ENCODE measurements at places on chromosomes 3 and 15.

DNA sequence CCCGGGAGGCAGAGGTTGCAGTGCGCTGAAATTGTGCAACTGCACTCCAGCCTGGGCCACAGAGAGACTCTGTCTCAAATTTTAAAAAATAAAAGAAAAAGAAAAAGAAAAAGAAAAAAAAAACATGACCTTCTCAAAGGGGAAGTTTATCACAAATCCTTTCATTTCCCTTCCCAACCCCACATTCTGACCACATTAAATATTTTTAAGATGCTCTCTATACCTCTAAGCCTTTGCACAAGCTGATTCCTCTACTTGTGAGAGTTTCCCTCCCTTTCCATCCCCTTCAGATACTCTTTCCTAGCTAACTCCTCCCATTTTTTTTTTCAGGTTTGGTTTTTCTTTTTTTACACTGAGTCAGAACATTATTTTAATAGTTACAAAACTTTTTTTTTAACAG is 4.0 kb downstream of the HIGD1A start:
- DNase-seq, result peak; percentile 10

DNA sequence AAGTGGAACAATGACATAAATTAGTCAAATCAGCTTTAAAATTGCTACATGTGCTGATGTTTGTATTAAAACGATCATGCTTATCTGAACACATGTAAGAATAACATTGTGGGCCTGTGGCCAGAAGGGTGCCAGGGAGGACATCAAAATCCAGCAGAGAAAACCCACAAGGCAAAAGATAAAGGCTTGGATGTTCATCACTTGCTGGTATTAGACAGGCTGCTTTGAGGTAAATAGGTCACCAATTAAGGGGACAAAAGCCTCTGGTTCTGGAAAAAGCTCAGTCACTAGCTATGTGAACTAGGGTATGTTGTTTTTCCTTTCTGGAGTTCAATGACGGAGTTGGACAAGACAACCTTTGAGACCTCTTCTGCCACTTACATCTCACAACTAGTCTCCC is 74.4 kb upstream of the TMEM108 start:
- no peak for DNase-seq

DNA sequence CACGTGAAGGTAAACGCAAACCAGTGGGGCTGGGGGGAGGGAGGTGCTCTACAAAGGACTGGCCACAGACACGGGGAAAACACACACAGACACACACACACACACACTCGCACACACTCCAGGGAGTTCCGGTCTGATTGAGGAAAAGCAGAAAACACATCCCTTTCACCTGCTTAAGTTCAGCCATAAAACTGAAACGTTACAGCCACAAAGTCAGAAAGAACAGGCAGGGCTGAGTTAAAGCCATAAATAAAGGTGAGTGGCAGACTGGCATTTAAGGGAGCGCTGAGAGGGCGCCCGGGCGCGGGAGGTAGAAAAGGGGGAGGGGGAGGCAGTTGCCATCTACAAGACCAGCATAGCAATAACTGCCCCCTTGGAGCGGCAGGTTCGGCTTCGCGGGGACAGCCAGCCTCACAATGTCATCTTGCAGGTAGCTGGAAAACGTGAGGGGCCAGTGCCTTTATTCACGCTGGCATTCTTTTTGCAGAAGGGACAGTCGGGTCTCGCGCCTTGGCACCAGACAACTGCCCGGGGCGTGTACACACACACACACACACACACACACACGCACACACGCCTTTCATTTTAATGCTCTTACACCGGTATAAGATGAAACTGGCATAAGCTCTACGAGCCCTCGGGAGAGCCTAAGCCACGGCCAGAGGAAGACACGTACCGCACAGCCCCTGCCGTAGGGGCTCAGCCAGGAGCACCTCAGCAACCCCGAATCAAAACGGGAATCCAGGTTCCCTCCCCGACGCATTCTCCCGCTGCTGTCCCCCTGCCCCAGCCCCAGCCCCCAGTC is 866 bp downstream of the TNIK start:
- DNase-seq, result no peak

DNA sequence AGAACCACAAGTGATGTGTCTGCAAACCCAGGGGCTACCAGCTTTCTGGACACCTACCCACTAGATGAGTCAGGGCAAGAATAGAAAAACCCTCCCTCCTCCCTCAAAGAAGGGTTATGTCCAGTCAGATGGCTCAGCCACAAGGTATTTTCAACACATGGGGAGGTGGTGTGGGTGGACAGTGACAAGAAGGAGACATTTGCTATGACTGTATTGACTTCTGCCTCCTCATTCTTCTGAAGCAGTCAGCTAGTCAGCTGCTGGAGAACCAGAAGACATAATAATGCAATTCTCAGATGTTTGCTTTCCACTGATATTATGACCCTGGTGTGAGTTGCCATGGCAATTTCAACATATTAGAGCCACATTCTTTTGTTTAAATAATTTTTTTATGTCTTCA is 66.7 kb upstream of the GOLGA8B start:
- peak; percentile 84 for DNase-seq

- no peak for DNase-seq
Measured at GRCh38 chr15:62462721-62463120, 297.6 kb upstream of the C2CD4B start.

DNA sequence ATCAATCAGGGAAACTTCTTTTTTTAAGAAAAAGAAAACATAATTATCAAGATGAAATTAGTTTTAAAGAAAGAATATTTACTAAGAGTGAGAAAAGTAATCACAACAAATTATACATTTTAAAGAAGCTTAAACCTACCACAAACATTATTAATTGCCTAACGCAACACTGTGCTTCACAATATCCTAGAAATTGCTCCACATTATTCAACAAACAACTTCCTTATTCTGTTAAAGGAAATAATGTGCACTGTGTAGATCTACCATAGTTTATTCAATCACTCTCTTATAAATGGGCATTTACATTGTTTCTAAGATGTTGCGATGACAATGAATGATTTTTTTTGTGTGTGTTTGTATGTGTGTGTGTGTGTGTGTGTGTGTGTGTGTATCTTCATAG is 525.9 kb upstream of the KCNMB2 start:
- DNase-seq, result no peak

- no peak for DNase-seq
Measured at GRCh38 chr3:64094713-64095079, 71.4 kb upstream of the PSMD6 start.

- DNase-seq, result no peak
Measured at GRCh38 chr3:98099848-98100247, 12.9 kb downstream of the OR5AC2 start.

GRCh38 chr15:68379759-68380290 is 52.1 kb downstream of the ITGA11 start:
- DNase-seq, result no peak

GRCh38 chr3:45566196-45566595 is 28.4 kb upstream of the LIMD1 start:
- peak; percentile 91 for DNase-seq

DNA sequence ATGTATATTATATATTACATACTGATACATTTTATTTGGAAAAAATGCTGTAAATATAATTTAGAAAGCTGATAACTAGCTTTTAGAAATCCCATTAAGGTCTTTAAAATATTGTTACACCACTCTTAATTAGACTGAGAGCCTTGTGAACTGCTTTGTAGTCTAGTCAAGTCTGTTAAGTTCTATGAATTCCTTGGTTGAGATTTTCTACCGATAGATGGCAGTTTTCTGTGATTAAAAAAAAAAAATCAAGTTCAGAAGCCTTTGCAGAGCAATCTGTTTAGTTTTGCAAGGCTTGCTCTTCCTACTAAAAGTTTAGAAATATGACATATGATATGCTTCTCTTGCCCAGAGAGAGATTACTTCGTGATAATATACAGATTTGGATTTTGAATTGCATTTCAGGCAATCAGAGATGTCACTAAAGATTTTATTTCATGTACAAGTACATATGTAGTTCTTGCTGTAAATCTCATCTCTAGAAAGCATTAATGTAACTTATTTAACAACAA is 60.4 kb upstream of the SLITRK3 start:
- no peak for DNase-seq

GRCh38 chr3:54511766-54512365 is 389.5 kb downstream of the CACNA2D3 start:
- DNase-seq, result no peak

DNA sequence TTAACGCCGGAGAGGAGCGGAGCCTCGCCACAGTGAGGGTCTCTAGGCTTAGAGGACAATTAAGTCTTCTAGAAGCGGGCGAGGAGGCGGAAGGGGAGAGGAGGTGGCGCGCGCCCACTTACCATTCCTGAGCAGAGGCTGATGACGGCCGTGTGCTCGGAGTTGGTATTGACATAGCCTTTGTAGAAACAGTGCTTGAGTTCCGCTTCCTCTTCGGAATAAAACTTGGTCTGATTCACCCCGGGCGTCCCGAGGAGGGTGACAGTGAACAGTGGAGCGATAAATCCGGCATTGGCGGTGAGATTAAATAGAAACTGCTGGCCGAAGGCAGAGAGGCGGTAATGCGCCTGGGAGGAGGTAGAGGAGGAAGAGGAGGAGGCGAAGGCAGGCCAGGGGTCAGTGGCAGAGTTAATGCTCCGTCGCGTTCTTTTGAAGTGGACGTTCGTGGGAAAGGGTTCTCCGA is 1.3 kb downstream of the ADAMTS9 start:
- peak; percentile 7 for DNase-seq

- no peak for DNase-seq
Measured at GRCh38 chr3:66392512-66392911, 108.3 kb downstream of the LRIG1 start.

DNA sequence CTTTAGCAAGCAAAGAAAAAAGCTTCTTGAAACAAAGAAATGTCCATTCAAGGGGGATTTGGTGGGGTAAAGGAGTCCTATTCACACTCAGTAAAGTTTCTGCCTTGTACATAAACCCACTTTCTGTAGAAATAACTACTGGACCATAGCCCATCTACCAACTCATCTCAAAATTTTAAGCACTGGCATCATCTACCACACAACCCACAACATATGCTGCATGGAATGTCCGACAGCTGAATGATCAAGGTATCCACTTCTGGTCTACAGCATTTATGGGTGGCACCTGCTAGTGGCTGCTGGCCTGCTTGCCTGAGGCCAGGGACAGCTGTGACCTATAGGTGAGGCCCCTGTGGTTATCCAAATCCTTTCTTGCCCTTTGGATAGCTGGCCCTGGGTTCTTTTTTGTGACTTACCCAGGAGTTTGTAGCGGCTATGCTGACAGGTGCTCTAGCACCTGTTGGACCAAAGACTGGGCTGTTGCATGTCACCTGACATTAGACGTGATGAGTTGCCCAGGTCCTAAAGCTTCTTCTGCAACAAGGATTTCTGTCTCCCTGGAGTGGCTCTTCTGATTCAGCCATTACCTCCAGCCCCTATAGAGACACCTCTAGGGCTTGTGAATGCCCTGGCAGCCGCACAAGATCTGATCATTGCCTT is 19.2 kb upstream of the MEF2A start:
- DNase-seq, result no peak

- DNase-seq, result no peak
Measured at GRCh38 chr15:35929740-35930444, 383.9 kb upstream of the DPH6 start.

GRCh38 chr3:174581558-174581957 is 277.6 kb upstream of the NAALADL2 start:
- DNase-seq, result peak; percentile 10

DNA sequence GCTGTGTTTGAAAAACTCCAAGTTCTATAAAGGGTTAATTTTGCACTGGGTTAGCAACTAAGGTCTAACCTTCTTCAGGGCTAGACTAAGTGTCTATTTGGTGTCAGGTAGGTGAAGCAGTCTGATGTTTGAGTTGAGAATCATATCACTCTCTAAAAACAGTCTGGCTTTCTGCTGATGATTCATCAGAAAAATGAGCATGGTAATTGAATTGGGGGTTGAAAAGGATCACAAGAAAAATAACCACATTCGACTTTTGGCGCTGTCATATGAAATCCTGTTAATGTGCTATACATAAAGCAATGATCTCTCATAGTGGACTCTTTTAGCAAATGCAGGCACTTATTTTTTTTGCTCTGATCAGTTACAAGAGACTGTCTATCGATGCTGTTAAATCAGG is 242.2 kb upstream of the AZI2 start:
- DNase-seq, result no peak

DNA sequence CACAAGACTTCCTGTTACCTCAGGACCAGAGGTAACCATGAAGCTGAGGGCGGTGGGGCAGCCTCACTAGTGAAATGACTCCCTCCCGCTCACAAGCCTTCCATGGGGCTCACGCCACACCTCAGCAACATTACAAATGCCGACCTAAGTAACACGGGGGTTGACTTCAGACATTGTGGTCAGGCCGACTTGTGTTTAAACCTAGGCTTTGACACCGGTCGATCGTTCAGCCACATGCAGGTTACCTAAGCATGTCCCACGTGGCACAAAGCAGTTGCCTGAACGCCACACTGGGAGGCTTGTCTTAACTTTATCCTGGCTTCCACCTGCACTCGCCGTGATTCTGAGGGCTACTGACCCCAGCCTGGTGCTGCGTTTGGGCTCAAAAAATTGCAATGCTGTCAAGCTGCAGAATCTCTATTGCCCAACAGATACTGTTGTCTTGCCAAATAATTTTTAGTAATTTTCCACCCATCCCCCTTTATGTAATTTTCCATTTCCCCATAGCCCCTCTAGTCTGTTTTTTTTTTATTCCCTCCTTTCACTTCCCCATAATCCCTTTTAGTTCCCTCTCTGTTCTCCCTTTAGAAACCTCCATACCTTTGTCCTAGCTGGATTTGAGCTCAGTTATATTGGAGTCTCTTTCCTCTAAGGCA is 158.6 kb upstream of the RGMA start:
- DNase-seq, result peak; percentile 76

DNA sequence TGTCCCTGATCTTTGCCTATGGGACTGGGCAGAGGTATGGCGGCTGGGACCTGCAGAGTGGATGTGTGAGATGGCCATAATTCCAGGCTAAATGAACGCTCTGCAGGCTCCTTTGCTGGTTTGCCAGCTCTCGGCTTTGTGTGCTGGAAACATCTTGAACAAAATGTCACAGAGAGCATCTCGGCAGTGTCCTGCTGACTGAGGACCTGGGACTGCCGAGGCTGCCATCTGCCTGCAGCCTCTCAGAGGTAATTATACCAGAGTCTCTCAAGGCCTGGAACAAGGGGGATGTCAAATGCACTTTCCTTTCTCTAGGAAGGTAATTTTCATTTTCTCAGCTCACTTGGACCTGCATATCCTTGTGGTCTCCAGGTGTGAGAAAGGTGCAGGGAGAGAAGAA is 354.2 kb downstream of the PDCD6IP start:
- DNase-seq, result no peak

GRCh38 chr3:127256733-127257271 is 31.0 kb downstream of the PRR20G start:
- no peak for DNase-seq

DNA sequence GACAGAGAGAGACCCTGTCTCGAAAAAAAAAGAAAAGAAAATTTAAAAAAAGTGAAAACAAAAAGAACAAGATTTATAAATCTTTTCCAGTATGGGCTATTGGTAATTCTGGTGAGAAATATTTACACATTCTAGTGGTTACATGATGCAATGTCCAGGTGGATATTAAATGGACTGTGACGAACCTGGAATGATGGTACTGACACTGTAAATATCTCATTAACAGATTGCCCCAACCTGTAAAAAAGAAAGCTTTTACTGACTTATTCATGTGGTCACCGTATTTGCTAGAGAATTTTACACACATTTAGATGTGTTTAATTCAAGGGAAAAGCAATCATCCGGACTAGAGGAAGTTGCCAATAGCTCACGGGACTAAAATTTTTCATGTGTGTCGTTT is 162.1 kb upstream of the LRIG1 start:
- no peak for DNase-seq
